Stimulated activated CD4-positive, alpha-beta T cell treated with anti-CD3 and anti-CD28 coated beads, Interleukin-15, amount 100 ng/mL, for 1 hour (primary cell): ENCODE measurements at places on chromosomes 11 and 22.

DNA sequence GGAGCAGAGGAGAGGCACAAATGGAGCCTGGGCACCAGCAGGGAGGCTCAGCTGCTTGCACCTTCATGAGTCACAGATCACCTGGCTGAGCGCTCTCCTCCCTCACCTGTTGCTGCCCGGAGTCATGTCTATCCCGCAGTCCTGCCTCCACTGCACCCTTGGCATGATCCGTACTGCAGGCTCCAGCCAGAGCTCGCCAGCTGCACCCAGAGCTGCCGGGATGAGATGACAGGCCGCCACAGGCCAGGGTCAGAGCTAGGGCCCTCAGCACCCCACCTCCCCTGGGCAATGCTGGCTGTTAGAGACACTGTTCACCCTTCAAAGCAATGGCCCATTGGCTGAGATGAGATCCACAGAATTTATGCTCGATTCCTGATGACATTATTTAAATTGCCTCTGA, 702.8 kb downstream of the TBC1D22A start:
- no peak for DNase-seq

- DNase-seq, result no peak
Observed at GRCh38 chr11:116461789-116462188, 311.0 kb downstream of the BUD13 start.

DNA sequence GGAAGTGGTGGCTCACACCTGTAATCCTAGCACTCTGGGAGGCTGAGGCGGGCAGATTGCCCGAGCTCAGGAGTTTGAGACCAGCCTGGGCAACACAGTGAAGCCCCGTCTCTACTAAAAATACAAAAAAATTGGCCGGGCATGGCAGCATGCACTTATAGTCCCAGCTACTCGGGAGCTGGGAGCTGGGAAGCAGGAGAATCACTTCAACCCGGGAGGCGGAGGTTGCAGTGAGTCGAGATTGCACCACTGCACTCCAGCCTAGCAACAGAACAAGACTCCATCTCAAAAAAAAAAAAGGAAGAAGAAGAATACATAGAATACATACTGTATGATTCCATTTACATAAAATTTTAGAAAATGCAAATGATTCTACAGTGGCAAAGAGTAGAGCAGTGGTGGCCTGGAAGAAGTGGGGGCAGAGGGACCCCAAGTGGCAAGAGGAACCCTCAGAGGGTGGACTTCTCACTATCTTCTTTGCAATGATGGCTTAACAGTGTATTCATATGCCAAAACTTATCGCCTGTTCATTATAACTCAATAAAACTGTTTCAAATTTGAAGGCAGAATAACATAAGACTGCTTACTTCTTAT, 22.0 kb downstream of the PACSIN2 start:
- DNase-seq, result no peak

DNA sequence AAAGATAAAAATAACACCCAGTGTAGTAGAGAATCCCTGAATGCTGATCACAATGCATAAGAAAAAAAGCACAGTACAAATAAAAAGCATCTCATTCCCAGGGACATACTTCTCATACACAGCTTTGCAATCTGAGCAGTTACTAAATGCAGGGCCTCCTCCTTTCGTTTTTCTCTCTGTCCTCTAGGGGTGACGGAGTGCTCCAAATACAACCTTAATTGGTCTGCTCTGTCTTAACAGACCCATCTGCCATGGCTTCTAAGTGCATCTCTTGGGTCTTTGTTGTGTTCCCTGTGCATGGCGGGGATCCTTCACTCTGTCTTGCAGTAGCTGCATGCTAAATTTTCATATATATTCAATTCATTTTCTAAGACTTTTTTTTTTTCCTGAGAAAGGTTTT, 1114.2 kb upstream of the RAG2 start:
- no peak for DNase-seq

DNA sequence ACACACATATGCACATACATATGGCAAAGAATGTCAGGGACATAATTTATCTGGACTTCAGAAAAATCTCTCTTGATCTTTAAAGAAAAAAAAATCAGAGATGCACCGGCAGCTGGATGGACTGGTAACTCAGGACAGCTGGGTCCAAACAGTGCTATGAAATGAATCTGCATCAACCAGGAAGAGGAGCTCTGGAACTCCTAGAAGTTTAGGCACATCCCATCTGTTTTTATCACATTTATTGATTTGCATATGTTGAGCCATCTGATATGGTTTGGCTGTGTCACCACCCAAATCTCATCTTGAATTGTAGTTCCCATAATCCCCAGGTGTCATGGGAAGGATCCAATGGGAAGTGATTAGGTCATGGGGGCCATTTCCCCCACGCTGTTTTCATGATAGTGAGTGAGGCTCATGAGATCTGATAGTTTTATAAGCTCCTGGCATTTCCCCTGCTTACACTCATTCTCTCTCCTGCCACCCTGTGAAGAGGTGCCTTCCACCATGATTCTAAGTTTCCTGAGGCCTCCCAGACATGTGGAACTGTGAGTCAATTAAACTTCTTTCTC, 87.7 kb upstream of the AKIP1 start:
- no peak for DNase-seq

- DNase-seq, result no peak
Observed at GRCh38 chr11:45254070-45254469, 32.1 kb downstream of the SYT13 start.

- no peak for DNase-seq
Observed at GRCh38 chr11:17394743-17395390, 6.4 kb upstream of the KCNJ11 start.

DNA sequence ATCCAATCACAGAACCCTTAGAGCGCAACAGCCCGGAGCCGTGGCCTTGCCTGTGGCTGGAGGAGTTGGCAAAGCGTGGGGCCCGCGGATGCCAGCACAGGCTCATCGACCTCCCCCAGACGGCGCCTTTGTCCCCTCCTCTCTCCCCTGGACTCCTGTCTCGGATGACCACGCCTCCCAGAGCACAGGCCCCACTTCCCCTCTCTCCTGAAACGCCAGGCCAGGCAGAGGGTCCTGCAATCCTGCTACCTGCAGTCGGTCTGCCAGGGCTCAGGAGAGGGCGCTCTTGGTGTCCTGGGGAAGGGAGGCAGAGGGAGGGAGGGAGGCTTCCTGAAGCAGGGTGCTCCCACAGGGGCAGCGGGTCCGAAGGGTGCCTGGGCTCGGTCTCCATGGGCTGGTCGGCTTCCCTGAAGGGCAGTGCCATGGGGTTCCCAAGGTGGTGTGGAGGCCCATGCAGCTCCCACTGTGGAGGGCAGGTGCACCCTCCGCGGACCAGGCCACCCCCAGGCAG, 16.6 kb upstream of the TTLL12 start:
- DNase-seq, result no peak

GRCh38 chr22:36123673-36124630, 36.6 kb downstream of the APOL3 start:
- peak; percentile 88 for DNase-seq

- DNase-seq, result no peak
Observed at GRCh38 chr11:35647421-35648093, 15.0 kb upstream of the TRIM44 start.

DNA sequence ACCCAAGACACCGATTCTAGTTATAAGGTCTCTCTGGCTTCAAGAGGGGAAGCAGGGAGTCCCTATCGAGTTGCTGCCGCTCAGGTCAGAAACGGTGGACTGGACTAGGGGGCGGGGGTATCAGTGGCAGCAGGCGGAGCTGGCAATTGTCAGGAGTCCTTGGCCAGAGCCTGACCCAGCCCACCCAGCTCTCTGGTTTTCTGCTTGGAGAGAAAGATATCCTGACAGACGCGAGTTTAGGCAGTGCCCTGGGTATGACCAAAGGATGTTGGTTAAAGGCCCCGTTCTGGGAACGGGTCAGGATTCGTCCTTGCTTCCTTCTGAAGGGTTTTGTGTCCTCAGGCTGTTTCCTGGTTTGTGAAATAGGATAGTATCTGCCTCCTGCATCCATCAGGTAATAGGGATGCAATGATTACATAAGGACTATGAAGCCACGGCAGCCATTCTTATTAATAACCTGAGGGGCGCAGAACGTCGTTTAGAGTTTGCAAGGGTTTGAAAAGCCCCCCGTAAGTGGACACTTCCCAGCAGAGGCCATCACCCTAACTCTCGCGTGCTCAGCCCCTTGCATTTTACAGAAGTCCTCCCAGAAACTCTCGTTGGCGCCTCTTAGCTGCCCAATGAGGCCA, 700 bp upstream of the DEPDC5 start:
- DNase-seq, result no peak

GRCh38 chr11:4495487-4495886, 13.0 kb downstream of the OR52K1 start:
- DNase-seq, result no peak

DNA sequence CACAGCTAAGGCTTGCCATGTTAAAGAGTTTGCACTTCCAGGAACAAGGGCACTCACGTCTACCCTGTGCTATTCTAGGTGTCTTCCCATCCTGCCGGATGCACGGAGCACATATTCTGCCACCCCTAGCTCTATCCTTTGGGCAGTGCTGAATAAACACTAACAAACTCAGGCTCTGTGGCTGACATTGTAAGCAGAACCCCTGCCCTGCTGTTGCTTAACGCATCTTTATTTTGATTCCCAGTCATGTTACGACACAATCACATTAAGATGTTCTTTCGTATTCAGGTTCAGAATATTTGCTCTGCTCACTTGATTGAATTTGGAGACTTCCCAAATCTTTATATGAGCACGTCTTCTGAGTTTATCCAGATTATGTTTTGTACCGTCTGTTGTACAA, 3.7 kb upstream of the HDHD5 start:
- no peak for DNase-seq

- DNase-seq, result peak; percentile 53
Observed at GRCh38 chr22:43996170-43996980, 27.7 kb upstream of the PARVB start.

DNA sequence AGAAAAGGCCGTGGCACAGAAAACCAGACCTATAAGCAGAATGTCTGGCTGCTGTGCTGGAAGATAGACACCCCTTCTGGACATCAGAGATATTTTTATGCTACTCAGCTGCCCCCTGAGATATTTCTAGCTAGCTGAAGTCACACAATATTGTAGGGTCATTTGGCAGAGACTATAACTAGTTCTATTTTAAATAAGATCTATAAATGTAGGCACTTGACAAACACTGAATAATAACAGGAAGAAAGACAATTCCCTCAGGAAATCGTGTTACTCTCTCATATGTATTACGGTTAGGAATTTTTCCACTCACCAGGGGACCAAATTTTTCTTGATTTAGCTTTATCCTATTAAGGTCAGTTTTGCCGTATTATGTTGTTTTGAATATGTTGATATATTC, 845.4 kb downstream of the OPCML start:
- DNase-seq, result no peak

DNA sequence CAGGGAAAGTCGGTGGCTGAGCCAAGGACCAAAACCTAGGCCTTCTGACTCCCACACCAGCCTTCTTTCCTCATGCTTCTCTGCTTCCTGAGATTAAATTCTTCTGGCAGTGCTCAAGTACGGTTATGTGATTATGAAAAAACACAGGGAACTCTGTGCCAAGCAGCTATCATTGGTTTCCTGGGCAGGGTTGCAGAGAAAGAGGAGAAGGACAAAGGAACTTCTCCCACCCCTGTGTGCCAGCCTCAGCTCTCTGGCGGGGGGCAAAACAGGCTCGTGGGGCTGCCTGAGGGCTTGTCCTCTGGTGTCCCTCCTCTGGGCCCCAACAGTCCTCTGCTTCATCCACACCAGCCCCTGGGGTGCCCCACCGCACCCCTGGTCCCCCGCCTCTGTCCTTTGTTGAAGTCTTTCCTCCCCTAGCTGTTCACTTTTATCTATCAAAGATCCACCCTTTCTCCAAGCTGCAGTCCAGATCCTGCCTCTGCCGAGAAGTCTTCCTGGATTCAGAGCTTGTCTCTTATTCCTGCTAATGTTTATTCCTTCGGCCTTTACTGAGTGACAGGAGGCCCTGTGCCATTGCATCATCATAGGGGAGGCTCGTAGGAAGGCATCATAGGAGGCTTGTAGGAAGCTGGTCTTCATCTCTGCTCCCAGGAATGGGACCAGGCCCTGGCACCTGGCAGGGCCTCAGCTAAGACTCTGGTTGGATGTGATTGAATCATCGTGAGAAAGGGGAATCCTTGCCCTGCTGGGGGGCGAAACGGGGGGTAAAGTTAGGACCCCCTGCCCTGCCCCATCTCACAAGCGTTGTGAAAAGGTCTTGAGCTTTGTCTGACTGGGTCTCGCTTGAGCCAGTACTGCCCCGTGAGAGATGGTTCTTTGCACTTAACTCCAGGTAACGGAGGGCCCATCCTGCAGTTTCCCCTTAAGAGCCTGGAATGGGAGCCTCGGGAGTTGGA, 11.5 kb upstream of the FTH1 start:
- DNase-seq, result no peak

- no peak for DNase-seq
Observed at GRCh38 chr11:100687054-100687629, at the start of gene ARHGAP42. TSS of gene ARHGAP42 (plus strand) at chr11:100687288. CDS start at chr11:100687679, 391 bp downstream.

DNA sequence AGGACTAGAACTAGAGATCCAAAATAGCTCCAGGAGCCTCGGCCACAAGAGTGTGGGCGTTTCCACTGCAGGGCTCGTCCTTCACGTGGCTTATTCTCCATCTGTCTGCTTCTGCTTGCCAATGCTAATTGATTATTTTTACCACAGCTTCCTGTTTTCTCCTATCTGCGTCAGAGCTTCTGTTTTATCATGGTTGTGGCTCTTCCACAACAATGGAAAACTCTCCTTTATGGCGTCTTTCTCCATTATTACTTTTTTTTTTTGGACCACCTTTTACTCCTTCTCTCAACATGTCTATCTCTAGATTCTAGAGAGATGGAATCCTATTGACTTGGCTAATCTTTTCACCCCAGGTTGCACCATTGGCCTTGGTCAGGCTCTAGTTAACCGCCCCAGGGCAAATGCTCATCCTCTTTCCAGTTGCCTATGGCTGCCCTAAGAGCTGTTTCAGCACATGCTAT, 25.9 kb downstream of the CAT start:
- DNase-seq, result no peak

GRCh38 chr11:60994541-60995080, 23.1 kb downstream of the CD6 start:
- DNase-seq, result no peak

- no peak for DNase-seq
Observed at GRCh38 chr22:22749167-22749758, 104.8 kb downstream of the GGTLC2 start.

- no peak for DNase-seq
Observed at GRCh38 chr22:43197271-43197941, 10.5 kb upstream of the TTLL12 start.

GRCh38 chr22:22154040-22154439, 90.5 kb upstream of the VPREB1 start:
- no peak for DNase-seq

DNA sequence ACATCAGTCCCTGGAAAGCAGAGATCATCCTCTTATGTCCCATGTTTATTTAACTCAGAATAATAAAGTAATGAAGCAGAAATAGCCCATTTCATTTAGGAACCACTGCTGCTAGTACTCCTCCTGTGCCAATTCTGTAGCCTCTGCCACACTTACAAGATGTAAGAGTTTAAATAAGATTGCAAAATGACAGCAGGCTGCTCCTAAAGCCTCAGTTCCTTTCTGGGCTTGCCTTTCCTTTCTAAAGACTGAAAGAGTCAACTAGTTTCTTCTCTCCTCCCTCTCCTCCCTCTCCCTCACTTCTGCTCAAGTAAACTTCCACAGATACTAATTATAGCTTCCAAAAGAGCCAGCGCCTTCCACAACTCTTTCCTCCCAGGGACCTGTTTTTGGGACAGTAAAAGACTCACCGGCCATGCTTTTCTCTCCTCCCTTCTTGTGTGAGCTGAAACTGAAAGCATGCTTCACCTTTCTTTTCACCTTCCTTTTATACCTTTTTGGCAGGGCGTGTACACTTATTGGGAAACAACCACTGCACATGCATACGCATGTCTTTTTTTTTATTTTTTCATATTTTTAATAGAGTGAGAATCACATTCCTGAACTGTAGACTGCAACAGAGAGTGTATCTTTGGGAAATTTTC, 26.1 kb upstream of the CARD16 start:
- no peak for DNase-seq
